ENCODE measurements at places on chromosomes 16 and 17.

- DNase-seq, result no peak
Measured at GRCh38 chr16:70800311-70800710, 647 bp downstream of the VAC14 start.

DNA sequence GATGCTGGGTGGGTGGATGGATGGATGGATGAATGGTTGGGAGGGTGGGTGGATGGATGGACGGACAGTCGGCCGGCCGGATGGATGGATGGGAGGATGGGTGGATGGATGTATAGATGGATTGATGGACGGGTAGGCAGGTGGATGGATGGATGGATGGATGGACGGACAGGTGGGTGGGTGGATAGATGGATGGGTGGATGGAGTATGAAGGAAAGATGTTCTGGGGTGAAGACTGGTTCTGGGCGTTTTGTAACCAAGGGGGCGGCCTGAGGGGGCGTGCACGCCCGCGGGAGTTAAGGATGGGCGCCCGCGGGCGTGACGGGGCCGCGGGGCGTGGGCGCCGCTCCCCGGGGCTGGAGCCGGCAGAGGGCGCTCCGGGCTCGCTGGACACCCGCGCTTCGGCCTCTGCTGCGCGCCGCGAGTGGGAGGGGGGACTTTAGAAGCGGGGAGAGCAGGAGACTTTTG is at the start of gene NECAB2:
NECAB2 (plus strand) TSS at position 407 of the 468 bp plus-strand sequence. CDS start 405 bp downstream, outside the sequence.
- DNase-seq, result no peak

- DNase-seq, result no peak
Measured at GRCh38 chr17:52024300-52024870, 134.1 kb downstream of the CA10 start.

GRCh38 chr17:7179317-7180254 is at the start of gene ASGR1:
Gene ASGR1, minus strand, starts transcription at chr17:7179370. Its CDS starts 807 bp downstream, at chr17:7178563.
- DNase-seq, result no peak

DNA sequence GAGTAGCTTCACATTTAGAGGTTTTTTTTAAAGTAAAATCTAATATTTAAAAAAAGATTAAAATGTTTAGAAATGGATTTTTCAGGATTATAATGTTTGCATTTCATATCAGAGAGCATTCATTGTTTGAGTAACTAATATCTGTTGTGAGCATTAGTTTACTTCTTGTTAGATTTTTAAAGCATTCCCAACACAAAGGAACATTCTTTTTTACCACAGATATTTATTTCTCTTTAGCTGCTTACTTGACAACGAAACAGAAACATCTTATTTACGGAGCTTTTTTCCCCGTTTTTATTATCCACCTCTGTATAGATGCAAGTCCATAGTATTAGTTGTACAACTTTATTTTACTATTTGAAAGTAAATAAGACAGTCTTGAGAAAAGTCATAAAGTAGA is 53.0 kb downstream of the NFAT5 start:
- no peak for DNase-seq

DNA sequence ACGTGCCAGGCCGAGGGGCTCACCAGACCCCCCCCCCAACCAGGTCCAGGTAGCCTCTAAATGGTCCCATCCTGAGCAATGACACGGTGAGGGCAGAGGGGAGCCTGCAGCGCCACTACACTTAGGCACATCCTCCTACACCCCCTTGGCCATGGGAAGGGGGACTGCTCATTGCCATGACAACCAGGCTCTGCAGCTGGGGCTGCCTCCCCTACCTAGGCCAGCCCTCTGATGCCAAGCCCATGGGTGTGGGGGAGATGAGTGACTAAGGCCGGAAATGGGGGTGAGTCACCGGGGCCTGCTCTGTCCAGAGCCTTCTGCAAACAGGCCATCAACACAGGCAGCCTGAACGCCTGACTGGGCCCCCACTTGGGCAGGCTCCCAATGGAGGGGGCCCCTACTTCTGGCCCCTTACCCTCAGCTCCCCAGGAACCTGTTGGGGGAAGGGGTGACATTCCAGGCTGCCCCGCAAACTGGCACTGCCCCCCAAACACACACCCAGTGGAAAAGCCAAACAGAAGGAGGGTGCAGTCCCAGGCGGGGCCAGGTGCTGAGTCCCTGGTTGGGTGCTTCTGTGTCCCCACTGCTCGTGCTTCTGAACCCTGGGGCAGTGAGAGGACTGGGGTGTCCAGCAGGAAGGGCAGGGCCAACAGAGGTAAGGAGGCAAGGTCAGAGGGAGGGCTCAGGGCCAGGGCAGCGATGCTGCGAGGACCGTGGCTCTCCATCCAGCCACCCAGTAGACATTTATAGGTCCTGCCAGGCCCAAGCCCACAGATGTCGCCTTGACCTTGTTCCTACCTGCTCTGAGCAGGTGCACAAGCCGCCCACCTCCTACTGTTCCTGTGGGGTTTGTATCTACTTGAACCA is 8.2 kb downstream of the PLCD3 start:
- peak; percentile 18 for DNase-seq

- DNase-seq, result no peak
Measured at GRCh38 chr16:83113811-83114210, 487.0 kb downstream of the CDH13 start.

GRCh38 chr17:71530248-71530647 is 590.6 kb upstream of the SOX9 start:
- no peak for DNase-seq

DNA sequence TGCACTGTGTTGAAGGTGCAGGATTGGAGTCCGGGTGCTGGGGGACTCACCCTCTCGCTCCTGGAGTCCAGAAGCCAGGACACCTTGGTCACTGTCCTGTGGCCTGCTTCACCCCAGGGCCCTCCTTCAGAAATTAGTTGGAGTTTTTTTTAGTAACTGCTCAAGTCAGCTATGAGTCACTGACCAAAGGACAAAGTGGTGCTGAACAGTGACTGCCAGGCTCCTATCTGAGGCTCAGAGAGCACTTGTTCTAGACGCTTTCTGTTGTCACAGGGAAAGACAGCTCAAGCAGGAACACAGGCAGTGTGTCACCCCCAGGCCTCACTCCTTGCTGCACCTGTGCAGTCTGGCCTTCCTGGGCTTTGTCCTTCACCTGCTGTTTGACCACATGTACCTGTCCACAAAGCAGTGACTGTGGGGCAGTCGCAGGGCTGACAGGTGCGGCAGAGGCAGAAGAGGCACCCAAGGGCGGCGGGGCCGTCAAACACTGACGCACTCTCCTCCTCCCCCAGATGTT is 4.1 kb upstream of the FAAP100 start:
- no peak for DNase-seq

GRCh38 chr16:30122604-30123160 is 338 bp downstream of the MAPK3 start:
- no peak for DNase-seq

- DNase-seq, result no peak
Measured at GRCh38 chr17:60542071-60542470, 16.0 kb upstream of the APPBP2 start.

DNA sequence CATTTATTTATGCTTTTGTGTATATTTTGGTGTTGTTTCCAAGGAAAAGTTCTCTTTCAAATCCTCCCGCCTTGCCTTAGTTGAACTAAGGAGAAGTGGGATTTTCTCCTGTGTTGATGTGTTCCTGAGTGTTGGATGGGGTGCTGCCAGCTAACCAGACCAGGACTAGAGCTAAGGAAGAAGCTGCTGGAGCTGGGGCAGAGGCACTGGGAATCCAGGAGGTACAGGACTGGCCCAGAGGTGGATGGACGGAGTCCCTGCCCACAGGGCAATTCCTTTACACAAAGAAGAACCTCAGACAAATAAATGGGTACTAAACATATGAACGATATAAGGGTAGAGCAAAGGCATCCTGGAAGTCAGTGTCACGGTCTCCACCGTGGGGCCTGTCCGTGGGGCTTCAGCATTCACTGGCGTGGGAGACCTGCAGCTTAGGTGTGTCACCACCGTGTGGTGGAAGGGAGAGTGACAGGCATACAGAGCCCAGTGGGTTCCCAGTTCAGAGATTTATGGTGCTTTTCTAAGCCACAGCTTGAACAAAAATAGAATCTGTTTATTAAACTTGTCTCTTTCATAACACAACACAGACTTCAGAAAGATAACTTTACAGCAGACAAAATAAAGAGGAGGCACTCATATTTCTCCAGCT is 270.7 kb downstream of the NTN1 start:
- DNase-seq, result peak; percentile 5

- no peak for DNase-seq
Measured at GRCh38 chr16:53123747-53124146, 69.0 kb downstream of the CHD9 start.

- no peak for DNase-seq
Measured at GRCh38 chr17:64947152-64947551, 27.9 kb upstream of the LRRC37A3 start.

- no peak for DNase-seq
Measured at GRCh38 chr17:58082341-58082869, 814 bp upstream of the DYNLL2 start.

- no peak for DNase-seq
Measured at GRCh38 chr17:79520167-79521165, 90.4 kb downstream of the RBFOX3 start.

DNA sequence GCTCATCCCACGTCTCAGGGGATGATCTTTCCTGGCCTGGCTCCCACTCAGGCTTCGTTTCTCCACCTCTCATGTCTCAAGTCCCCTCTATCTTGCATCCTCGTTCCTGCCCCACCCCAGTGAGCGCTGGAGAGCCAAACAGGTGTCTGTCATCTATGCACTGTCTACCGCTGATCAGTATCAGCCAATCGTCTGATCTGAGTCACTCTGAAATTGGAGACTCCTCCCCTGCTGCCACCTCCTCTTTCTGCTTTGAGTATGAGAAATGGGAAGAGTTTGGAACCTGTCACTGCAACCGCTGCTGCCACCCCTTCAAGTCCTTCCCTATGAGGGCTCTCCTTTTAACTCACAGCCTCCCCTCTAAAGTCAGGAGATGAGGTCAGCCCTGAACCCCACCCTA is 28.0 kb downstream of the FZD2 start:
- DNase-seq, result no peak

DNA sequence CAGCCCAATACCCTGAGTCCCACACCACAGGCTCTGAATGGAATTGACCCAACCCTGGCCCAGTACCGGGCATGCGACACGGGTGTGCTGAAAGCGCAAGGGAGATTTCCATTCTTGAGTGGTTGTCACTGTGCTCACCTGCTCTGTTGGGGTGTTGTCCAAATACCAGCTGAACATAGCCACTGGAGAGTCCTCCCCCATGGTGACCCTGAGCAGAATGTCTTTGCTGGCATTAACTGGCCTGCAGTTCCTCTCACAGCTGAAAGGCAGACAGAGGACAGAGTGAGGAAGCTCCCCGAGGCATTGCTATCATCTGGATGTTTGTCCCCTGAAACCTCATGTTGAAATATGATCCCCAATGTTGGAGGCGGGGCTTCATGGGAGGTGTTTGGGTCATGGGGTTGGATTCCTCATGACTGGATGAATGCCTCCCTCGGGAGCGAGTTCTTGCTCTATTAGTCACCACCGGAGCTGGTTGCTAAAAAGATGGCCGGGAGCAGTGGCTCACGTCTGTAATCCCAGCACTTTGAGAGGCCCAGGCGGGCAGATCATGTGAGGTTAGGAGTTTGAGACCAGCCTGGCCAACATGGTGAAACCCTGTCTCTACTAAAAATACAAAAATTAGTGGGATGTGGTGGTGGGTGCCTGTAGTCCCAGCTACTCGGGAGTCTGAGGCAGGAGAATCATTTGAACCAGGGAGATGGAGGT is 57.3 kb upstream of the BCO1 start:
- no peak for DNase-seq

Data from stimulated activated naive CD4-positive, alpha-beta T cell treated with Interleukin-2 at 50 U/mL for 16 hours (primary cell).